LHCN-M2 (cell line): ENCODE measurements at places on chromosomes 16 and 17. TPM values are rescaled to one million over a fixed set of nuclear protein-coding genes. Genes with fewer than 3 reads are reported as not detected.

- DNase-seq: no peak
Measured at GRCh38 chr16:51035711-51036110, 115.4 kb downstream of the SALL1 start.

DNA sequence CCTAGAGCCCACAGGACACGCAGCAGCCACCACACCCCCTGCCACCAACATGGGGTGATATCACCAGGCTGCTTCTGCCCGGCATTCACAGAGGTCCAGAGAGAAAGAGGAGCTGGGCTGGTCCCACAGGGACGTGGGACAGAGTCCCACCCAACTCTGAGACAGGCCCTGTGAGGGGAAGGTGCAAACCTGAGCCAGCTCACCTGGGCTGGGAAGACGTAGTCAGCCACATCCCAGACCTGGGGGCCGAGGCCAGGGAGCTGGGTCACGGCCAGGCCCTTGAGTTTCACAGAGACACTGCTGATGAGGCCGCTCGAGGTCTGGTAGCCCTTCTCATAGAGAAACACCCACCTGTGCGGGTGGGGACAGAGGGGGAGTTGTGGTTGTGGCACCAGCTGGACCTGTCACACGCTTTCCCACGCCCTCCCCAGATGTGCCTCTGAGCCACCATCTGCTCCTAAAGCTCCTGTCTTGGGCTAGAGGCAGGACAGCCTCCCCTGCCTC lies 11.2 kb downstream of the P2RX1 start:
- no peak for DNase-seq

GRCh38 chr16:31400191-31400590 lies 7.1 kb downstream of the ITGAD start:
- no peak for DNase-seq

GRCh38 chr17:45889579-45889978 lies 4.8 kb upstream of the MAPT start:
- no peak for DNase-seq

GRCh38 chr17:5557485-5557884 lies 26.8 kb downstream of the NLRP1 start:
- DNase-seq: peak; percentile 62

- DNase-seq: no peak
Measured at GRCh38 chr17:61757168-61757567, 106.2 kb downstream of the BRIP1 start.

DNA sequence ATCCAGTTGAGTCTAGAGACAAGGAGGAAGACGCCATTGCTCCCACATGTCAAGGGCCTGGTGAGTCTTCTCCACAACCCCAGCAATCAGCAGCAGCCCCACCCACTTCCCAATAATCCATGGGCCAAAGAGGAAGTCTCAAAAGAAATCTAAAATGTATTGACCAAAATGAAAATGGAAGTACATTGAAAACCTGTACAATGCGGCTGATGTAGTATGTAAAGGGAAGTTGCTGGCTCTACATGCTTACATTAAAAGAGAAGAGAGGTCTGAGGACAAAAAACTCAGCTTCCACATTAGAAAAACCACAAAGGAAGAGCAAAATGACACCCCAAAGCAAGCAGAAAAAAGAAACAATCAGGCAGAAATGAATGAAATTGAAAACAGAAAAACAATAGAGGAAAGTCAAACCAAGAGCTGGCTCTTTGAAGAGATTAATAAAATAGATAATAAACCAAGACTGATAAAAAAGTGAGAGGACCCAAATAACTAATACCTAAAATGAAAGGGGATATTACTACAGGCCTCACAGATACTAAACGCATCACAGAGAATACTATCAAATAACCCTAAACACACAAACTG lies 100.6 kb upstream of the METRNL start:
- DNase-seq: no peak

GRCh38 chr16:6081320-6081976 lies 983.9 kb upstream of the EEF2KMT start:
- no peak for DNase-seq

GRCh38 chr17:6994118-6994598 lies 1.7 kb upstream of the ALOX12 start:
- DNase-seq: no peak

DNA sequence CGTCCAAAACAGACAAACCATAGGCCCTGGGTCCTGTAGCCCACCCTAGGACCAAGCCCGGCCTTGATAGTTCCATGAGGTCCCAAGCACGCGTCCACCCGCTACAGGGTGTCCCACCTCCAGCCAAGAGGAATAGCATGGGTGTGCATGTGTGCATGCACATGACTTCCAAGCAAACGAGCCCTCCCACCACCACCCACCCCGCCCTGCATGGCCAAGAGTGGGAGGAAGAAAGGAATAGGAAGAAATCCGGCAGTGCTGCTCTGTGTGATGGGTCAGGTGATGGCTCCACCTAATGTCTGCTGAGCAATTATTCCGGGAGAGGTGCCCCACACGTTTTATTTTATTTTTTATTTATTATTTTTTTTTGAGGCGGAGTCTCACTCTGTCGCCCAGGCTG lies 184.6 kb downstream of the ZNF423 start:
- DNase-seq: no peak

GRCh38 chr17:82998637-82999036 lies 80.8 kb upstream of the METRNL start:
- DNase-seq: no peak

DNA sequence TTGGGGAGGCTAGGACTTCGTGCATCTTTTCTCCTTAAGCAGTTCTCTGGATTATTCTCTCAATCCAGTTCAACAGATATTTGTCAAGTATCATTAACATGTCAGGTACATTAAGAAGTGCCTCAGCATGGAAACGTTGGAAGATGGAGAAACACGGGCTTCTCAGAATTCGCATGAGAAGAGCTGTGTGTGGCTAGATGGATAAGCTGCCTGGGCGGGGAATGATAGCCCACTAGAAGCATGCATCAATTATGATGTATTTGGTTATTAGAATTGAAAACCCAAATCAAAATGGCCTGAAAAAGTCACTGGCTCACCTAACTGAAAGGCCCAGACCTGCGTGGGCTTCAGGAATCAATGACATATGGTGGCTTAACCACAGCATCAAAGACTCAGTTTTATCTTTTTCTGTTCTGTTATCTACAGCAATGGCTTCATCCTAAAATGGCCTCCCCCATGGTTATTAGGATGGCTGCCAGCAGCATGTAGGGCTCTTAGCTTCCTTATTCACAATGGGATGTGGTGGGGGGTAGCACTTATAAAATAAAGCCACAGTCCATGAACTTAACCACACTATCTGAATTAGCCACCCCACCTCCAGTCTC lies 43.9 kb downstream of the MMD start:
- no peak for DNase-seq

DNA sequence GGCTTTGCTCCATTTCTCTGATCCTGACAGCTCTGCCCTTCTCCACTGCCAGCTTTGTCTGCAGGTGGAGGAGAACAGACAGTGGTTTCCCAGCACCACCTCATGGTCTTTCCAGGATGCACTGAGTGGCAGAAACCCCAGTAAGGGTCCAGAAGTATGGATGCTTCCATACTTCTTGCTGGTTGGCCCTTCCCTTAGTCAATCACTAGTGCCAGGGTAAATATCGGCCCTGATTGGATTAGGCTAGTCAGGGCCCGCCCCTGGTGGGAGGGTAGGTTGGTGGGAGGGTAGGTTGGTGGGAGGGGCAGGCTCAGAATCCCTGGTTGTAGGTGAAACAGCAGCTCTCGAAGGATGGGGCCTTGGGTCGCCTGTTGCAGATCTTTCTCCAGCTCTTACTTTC lies 10.2 kb downstream of the RNF213 start:
- DNase-seq: no peak

DNA sequence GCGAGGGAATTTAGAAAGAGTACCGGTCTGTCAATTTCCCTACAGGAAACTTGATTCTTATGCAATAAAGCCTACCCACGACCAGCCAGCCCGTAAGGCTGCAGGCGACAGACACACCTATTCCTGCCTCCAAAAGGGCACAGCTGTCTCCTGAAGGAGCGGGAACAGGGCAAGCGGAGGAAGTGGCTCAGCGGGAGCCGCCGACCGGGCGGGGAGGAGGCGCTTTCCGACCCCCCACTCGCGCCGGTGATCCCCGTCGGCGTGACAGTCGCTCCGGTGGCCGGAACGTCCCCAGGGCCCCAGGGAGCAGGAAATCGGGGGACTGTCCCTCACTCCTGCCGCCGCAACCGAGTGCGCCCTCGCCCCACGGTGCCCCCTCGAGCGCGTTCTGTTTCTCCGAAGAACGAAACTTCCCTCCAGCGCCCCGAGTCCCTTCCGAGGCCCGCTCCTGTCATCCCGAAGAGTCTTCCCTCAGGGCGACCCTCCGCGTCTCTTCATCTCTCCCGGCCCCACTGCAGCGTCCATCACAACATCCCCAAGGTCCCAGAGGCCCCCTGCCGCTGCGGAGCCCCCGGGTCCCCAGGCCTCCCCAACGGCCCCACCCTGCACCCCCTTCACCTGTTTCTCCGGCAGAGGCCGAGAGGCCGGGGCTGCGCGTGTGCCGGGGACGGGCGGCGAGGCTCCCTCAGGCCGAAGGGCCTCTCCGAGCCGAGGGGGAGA lies 421 bp downstream of the STAT3 start:
- peak; percentile 41 for DNase-seq

DNA sequence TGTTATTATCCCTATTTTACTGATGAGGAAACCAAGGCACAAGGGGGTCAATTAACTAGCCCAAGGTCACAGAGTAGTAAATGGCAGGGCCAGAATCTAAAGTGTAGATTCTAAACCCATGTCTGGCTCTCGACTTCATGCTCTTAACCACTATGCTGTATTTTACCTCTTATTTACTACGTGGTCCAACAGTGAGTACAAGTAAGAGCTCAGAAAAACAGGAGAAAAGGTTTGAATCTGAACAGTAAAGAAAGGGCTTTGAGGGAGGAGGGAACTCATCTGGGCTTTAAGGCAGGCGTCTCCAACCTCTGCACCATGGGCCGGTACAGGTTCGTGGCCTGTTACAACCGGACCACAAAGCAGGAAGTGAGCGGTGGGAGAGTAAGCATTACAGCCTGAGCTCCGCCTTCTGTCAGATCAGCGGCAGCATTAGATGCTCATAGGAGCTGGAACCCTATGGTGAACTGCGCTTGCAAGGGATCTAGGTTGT lies 62.9 kb downstream of the SMURF2 start:
- no peak for DNase-seq

GRCh38 chr17:40329839-40330794 lies 21.1 kb downstream of the RARA start:
- no peak for DNase-seq

DNA sequence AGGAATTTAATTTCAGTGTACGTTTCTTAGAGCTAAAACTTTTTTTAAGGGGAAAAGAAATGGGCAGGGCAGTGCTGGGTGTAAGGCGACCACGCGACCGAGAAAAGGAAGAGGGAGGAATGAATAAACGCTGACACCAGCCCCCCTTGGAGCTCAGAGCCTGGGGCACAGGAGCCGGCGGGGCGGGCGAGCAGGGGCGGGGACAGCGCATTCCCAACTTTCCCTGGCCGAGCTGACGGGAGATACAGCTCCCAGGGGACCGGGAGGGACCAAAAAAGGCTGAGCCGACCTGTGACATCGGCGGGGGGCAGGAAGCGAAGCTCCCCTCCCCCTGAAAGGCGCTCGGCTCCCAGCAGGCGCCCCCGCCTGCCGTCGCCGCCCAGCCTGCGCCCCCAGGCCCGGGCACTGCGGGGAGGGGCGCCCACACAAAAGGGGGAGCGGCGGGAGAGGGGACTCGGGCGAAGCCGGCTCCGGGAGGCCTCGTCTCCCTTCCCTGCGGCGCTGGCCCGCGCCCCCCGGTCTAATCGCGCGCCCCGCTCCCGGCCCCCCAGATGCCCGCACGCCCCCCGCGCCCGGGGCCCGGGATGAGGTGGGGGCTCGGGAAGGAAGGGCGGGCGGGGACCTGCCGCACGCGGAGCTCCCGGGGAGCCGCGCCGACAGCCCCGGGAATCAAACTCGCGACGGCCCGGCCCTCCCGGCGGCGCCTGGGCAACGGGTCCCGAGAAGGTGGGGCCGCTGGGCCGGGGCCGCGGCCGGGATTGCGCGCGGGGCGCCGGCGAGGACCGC lies 622 bp downstream of the CUEDC1 start:
- DNase-seq: peak; percentile 73

GRCh38 chr16:58365623-58366022 lies 26.6 kb upstream of the GINS3 start:
- DNase-seq: no peak

DNA sequence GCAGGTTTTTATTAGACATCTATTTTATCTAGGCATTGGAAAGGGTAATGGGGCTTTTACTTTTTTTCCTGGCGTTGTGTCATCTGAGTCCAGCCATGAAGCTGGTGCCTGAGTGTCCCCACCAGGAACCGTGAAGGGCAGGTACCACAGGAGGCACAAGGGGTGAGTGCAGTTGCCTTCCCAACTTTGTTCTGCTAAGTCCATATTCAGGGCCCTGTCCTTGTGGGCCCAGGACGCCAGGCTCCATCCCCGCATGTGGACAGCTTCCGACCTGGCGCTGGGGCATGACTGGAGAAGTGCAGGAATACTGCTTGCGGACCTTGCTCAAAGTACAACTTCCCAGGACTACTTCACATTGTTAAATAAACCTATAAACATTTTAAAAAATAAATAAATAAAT lies 60.6 kb downstream of the KPNA2 start:
- no peak for DNase-seq

- DNase-seq: no peak
Measured at GRCh38 chr17:10931133-10931532, 93.2 kb upstream of the PIRT start.

- no peak for DNase-seq
Measured at GRCh38 chr17:27776882-27777624, 23.3 kb downstream of the NOS2 start.

DNA sequence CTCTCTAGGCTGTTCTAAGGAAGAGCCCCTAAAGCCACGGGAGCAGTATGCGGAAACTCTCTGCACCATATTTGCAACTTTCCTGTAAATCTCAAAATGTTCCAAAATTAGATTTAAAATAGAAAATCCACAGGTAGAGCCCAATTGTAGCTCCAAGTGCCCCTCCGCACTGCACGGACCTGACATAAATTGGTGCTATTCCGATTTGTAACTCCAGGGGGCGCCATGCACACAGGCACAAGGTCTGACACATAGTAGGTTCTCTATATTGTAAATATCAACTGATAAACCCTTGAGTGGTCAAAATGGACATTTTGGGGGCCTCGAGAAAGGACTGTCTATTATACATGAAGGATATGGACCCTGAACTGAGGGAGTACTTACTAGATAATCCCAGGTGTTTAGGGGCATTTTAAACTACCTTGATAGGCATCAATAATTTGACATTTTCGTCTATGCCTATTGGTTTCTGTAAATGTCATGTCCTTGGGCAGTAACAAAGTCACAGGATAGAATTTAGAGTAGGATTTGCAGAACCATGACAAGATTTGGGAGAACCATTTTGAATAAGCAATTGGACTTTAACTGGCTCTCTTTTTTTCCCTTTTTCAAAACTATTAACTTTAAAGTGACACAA lies 36.6 kb upstream of the TMEM132E start:
- no peak for DNase-seq

- no peak for DNase-seq
Measured at GRCh38 chr16:72532906-72533410, 361.0 kb upstream of the PMFBP1 start.

LRRC3C gene
- not detected in 2 replicates for total RNA-seq

CFAP97D1 gene
- under 0.01 and 0.06 TPM in 2 replicates for total RNA-seq

BRIP1 gene
- 15.7 and 17.0 TPM in 2 replicates for total RNA-seq

SALL1 gene
- total RNA-seq: not detected in 2 replicates

P2RX1 gene
- total RNA-seq: 0.17 TPM in 1 of 2 replicates, not detected in the other

SNAI3 gene
- total RNA-seq: 0.19 and 0.57 TPM in 2 replicates

TNRC6C gene
- 2.4 and 3.8 TPM in 2 replicates for total RNA-seq

RRAD gene
- total RNA-seq: 1.1 and 1.7 TPM in 2 replicates

KRT36 gene
- not detected in 2 replicates for total RNA-seq

ZNF597 gene
- total RNA-seq: 1.9 TPM in 2 replicates

SECTM1 gene
- 139 and 147 TPM in 2 replicates for total RNA-seq

KCNJ2 gene
- 2.6 and 3.6 TPM in 2 replicates for total RNA-seq

CACNG1 gene
- total RNA-seq: 0.57 TPM in 1 of 2 replicates, not detected in the other

SLC35G6 gene
- not detected in 2 replicates for total RNA-seq

CCL7 gene
- not detected in 2 replicates for total RNA-seq
